ENCODE measurements at places on chromosomes 5 and 9.

DNA sequence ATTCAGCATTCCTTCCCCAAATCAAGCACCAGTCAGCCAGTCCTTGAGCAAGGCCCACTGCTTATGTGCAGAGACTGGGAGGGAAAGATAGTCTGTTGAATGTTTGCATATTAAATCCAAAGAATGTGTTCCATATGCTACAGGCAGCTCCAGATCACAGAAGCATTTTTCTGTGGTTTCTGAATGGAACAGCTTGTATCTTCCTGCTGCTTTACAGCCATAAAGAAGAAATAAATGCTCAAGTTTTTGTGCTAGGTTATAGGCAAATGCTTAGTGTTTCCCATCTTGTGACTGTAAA lies 310.3 kb downstream of the TRIM36 start:
- no peak for DNase-seq

- no peak for DNase-seq
Observed at GRCh38 chr9:70557661-70558369, 143.4 kb upstream of the KLF9 start.

DNA sequence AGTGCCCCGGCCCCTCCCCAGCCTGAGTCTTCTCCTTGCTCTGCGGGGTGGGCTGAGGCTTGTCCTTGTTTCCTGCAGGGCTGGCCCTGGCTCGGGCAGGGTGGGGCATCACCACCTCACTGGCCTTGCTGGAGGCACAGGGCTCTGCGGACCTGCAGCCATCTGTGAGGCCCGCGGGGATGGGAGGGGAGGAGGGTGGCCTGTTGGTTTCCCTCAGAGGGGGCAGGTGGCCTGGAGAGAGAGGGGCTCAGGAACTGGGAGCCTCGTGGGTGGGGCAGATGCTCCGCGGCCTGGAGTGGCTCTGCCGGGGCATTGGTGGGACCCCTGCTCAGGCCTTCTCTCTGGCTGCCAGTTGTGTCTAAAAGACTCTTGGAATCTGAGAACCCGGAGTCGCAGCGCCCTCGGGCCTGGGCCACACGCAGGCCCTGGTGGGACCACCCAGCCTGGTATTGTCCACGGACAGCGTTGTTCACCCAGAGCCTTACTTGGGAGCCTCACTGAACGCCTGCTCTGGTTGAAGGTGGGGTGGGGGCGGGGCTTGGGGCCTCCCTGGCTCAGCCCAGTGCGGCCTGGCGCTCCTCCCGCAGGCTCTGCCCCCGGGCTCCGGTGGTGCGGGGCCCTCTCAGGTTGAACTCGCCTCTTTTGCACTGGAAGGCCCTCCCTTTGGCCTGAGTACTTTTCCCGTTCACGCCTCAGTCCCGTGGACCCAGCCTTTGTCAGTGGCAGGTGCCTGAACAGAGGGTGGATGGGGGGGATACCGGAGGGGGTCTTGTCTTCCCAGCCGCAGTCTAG lies 111.3 kb downstream of the RXRA start:
- DNase-seq, result peak; percentile 66

DNA sequence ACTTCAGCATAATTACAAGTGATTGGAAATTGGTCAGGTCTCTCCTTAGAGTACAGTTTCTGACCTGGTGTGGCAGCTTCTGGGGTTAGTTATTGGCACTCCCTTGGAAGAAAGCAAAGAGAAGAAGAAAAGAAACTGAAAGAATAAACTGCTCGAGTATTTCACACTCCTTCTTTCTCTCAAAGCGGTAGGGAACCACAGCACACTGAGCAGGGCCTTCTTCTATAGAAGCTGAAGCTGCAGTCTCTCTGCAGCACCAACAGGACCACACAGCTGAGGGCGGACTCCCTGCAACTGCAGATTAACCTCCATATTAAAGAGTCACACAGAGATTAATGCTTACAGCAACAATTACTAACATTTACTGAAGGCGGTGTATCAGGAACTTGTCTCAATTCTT lies 152.0 kb downstream of the TRPM6 start:
- no peak for DNase-seq

DNA sequence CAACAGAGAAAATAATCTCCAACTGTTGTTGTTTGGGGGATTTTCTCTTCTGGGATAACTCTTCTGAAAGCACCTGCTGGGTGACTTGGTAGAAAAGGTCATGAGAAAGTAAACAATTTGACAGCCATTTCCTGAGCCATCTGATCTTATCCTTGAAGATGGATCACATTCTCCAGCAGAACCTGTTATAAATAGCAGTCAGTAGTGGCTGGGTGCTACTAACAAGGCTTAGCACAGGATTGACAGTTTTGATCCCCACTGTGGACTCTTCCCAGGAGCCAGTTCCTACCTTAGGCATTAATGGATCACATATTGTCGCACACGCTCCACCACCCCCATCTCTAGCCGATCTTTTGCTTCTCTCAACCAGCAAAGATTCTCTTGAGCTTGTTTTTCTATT lies 220.2 kb downstream of the PLK2 start:
- no peak for DNase-seq

DNA sequence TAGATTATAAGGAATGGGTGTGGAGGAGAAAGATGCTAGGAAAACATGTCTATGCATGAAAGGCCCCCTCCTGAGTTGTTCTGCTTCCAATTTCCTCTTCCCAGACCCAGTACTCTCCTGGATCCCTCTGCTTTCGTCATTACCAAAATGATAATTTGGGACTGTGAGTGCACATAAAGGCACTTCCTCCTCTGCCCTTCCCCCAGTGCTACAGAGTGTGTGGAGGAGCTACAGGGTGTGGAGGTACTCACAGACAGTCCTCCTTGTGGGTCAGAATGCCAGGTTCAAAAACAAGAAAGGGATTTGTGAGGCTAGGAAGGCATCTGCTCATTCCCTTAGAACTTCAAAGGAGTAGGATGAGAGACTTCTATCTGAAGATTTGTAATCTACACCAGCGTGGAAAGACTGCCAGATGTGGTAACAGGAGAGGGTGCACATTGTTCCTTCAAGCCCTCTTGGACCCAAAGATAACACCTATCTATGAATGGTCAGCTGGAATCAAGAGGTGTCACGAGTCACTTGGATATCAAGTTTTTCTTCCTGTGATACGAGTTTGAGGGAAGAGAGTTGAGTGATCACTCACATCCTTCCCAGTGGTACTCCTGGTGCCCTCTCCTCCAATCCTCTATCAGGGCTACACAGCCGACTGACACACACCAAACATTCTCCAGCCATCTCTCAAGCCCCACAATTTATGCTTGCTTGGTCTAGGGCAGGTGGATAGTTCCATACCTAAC lies 201.1 kb downstream of the EPB41L4A start:
- DNase-seq, result no peak

All from iPS-NIHi11 (cell line).